ENCODE measurements at places on chromosomes 11 and 22.

- no peak for DNase-seq
Observed at GRCh38 chr11:76267556-76267955, 61.3 kb upstream of the WNT11 start.

- DNase-seq = no peak
Observed at GRCh38 chr11:125627236-125627910, 2.4 kb downstream of the CHEK1 start.

DNA sequence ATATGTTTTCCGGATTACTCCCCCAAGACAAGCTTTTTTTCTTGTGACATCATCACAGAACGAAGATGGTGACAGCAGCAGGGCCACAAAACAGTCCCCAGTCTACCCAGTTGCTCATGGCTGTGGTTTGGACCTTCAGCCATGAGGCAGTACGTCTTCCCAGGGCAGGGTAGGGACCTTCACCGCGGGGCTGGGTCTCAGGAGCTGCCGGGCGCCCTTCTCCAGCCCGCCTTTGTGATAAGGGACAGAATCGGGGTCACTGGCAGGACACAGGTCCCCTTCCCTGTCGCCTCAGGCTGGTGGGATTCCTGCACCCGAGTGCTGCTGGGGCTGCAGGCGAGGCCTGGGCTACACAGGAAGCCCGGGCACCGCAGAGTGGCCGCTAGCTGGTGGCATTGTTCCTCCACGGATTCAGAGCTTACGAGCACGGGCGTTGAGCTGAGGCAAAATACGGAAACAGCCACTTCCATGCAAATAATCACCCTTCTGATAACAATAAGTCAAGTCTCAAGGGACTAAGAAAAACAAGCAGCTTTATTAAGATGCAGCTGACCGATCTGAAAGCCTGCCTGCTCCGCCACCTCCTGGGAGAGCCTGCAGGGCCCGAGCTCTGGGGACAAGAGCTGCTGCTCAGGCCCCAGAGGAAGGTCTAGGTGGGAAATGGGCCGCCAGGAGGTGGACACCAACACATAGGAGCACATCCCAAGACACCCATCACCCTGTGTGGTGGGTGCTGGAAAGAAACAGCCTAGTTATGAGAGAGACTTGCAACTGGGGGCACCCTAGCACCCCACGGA, 12.3 kb downstream of the TBX1 start:
- DNase-seq = no peak

- peak; percentile 70 for DNase-seq
Observed at GRCh38 chr11:74453373-74453975, 13.9 kb downstream of the KCNE3 start.

- DNase-seq = no peak
Observed at GRCh38 chr22:36315325-36315724, 62.4 kb downstream of the APOL1 start.

- DNase-seq = no peak
Observed at GRCh38 chr11:35606206-35606605, 12.1 kb upstream of the FJX1 start.

DNA sequence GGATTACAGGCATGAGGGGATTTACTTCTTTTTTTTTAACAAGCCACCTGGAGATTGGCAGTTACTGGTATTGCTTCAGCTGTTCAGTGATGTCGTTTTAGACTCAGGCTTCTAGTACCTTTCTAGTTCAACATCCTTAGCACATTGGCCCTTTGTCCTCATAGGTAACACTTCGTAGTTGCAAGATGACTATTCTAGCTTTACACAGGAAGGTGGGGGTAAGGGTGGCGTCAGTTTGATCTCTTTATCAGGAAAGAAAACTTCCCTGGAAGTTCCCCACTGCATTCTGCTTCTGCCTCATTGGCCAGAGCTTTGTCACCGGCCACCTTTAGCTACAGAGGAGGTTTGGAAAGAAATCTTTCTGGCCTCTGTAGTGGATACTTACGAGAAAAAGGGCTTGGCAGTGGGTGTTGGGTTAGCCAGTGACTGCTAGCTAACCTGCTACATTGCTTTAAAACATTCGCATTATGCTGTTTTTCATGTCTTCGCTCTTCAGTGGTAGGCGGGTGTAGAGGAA, 40.7 kb downstream of the SFI1 start:
- peak; percentile 88 for DNase-seq

DNA sequence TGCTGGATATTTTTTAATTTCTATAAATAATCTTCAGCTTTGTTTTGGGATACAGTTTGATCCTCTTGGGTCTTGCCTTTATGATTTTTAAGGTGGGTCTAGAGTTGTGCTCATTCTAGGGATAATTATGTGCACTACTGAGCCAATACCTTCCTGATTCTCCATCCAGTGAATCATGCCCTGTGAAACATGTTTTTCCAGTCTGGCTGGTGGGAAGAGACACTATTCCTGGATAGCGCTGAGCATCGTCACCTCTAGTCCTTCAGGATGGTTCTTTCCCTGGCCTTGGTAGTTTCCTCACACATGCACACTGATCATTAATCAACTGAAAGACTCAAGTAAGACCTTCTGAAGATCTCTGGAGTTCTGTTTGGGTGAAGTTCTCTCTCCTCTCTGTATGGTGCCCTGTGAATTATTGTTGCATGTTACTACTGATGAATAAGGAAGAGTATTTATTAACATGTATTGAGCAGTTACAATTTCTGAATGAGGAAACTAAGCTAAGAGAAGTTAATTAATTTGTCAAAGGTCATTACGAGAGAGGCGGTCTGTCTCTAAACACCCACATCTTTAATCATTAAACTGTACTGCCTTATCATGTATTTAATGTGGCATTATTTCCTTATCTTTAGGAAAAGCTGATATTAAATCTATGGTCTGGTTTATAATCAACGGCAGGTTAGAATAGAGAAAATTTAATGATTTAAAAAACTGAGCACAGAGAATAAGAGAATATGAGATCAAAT, 39.1 kb upstream of the LIPT2 start:
- DNase-seq = no peak

DNA sequence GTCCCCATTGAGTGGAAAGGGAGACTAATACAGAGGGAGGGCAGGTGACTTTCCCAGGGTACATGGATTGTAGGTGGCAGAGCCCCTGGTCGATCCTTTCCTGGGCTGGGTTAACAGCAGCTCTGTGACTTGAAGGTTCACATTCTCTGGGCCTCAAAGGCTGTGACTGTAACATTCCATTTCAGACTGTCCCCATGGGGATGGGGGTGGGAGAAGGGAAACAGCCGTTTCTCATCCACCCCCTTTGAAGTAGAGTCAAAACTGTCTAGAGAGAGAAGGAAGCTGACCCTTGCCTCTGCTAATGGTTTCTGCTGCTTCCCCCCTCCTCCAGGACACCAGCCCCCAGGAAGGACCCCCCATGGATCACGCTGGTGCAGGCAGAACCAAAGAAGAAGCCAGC, 19.2 kb downstream of the MICALL1 start:
- no peak for DNase-seq

DNA sequence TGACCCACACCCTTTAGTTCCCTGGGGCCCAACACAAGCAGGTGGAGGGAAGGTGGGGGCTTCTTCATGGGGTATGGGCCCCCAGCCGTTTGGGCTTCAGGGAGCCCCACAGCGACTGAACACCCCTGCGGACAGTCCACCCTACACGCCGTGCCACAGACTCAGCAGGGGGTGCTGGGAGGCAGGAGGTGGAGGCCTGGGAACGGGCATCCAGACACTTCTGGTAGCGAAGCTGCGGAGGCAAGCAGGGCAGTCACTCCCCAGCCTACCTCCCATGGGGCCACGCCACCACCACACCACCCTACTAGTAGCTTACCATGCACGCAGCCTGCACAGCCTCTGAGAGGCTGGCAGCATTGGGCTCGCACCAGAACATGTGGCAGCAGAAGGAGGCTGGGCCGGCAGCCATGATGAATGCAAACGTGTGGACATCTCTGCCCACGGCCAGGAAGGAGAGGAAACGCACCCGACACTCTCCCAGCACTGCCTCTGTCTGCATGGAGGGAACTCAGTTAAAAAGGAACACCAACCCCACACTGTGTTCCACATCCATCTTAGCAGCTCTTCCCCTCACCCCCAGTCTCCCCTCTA, 5.3 kb downstream of the SMPD1 start:
- no peak for DNase-seq

- peak; percentile 67 for DNase-seq
Observed at GRCh38 chr11:62553080-62553838, 6.7 kb upstream of the AHNAK start.

- DNase-seq = no peak
Observed at GRCh38 chr11:514606-515005, 7.6 kb upstream of the RNH1 start.

DNA sequence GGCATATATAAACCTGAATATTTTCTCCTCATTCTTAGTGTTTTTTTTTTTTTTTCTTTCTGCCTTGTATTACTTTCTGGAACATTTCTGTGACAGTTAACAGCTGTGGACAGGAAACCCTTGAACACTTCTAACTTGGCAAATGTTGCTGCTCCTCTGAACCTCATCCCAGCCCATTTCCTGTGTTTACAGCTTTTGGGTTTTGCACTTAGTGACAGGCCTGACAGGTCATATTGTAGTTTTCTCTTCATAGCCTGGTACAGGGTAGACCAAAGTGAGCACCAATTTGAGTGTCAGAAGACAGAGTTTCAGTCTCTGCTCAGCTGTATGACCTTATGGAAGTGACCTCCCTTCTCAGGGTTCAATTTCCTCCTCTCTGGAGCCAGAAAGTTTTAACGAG, 91.6 kb downstream of the STIM1 start:
- DNase-seq = peak; percentile 88

DNA sequence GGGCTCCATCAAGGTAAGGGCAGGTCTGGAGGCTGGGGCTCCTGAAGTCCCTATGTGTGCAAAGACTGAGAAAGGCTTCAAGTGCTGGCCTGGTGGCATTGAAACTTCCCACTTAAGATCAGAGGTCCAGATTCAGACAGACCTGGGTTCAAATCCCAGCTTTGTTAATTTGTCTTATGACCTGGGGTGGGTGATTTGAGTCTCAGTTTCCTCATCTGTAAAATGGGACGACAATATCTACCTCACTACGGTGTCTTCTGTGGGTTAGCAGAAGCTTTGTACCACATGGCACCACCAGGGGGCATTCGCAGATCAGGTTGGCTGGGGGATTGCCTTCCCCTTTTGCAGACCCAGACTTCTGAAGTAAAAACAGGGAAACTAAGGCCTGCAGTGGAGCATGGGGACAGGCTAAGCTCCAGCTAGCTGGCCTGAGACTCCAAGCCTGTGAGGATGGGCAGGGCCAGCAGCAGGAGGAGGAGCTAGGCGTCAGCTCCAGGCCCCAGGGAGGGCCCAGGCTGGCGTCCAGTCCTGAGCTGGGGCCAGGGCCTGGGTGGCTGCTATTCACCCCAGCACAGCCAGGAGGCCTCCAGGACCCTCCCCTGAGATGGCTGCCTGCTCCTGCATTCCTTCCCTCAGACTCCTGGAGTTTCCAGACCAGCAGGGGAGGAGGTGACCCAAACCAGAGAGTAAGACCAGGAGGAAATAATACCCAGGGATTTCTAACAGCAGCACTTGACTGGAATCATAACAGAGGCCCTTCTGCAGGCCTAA, 1.5 kb downstream of the CASTOR1 start:
- DNase-seq = peak; percentile 93

- DNase-seq = peak; percentile 28
Observed at GRCh38 chr11:18408558-18409291, 3.4 kb upstream of the LDHC start.

DNA sequence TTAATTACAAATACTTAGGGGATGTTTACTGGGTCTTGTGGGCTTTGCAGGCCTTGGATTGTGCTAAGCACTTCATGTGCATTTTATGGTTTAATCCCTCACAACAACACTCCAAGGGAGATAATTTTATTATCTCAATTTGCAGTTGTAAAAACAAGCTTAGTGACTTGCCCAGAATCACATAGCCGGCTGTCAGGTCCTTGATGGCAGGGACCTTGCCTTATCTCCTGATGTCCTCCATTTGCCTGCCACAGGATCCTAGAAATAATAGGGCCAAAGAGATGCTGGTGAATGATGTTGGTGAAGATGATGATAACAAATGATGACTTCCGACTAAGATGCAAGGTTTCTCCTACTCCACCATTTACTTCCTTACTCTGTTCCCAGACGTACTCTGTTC, 385.4 kb downstream of the TMEM135 start:
- DNase-seq = no peak
